ENCODE measurements at places on chromosomes 12 and 14. TPM values are rescaled to one million over a fixed set of nuclear protein-coding genes. Genes with fewer than 3 reads are reported as not detected.

GPR137C gene
- polyA plus RNA-seq, result 4.2 TPM

DNA sequence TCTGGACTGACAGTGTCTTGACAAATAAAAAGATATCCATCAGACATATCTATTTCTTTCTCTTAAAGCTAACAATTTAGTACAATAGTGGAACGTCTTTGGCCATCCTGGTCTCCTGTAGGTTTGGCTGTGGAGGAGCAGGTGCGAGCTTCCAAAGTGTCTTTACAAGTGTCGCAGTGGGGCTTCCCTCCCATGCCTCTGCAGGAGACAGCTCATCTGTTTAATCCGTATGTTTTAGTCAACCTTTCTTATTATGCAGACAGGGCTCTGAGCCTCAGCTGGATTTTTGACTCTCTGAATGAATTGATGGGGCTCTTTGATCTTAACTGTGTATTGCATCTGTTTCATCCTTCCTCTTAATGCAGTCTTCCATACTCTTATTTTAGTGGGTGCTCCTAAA lies 57.5 kb downstream of the RMST start:
- DNase-seq, result no peak

CIROP gene
- polyA plus RNA-seq, result not detected

GRCh38 chr14:104221636-104222369 lies 83.4 kb downstream of the KIF26A start:
- DNase-seq, result no peak

SLC7A7 gene
- polyA plus RNA-seq, result 25.7 TPM

GRCh38 chr12:104565606-104566243 lies 109.0 kb downstream of the CHST11 start:
- DNase-seq, result no peak

- peak; percentile 26 for DNase-seq
Observed at GRCh38 chr14:63032641-63033040, 12.6 kb downstream of the KCNH5 start.

CD163L1 gene
- 7.4 TPM for polyA plus RNA-seq

DNA sequence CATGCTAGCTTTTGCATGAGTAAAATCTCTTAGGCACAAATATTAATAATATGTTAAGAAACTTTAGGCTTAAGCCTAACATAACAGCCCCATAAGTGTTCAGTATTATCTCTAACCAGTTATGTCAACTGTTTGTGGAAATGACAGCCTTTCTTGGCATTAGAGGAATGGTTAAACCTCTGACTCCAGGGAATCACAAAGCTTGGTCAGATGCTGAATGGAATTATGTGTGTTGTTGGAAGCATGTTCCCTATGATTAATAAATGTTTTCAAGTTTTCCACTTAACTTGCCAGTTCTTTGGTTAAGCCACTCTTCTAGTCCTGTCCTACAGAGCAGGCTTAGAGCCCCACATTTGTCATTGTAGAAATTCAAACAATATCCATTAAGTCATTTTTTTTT lies 17.0 kb downstream of the PSEN1 start:
- peak; percentile 29 for DNase-seq

DNA sequence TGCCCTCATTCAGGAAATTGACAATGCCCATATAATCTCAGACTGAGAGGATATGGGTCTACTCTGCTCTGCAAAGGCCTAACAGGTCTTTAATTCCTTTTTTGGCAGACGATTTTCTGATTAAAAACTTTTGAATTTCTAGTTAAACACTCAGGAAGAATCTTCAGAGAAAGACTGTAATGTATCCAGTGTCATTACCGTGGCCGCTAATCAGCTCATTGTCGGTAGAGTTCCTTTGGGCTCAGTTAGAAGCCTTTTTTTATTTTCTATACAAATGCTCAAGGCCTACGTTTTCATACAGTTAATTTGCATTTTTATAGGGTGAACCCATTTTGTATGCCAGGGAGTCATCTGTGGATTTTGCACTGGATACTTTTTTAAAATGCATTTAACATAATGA lies 549.9 kb downstream of the RPS29 start:
- no peak for DNase-seq

DNA sequence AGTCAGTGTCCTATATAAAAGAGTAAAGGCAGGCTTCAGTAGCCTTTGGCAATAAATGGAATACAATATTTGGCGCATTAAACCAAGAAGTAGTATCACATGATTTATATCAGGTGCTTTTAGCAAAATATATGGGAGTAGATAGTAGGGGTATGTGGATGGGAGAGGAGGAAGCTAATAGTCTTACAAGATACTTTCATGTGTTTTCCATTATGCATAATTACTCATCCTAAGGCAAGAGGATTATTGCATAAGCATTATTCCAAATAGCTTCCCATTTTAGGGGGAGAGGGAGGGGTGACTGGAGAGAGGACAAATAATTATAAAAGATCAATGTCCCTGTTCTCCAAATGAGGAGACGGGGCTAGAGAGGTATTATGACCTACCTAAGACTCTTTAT lies 104.3 kb downstream of the DUSP6 start:
- no peak for DNase-seq

GRCh38 chr14:76768671-76769500 lies 7.6 kb downstream of the VASH1 start:
- DNase-seq, result no peak

DNA sequence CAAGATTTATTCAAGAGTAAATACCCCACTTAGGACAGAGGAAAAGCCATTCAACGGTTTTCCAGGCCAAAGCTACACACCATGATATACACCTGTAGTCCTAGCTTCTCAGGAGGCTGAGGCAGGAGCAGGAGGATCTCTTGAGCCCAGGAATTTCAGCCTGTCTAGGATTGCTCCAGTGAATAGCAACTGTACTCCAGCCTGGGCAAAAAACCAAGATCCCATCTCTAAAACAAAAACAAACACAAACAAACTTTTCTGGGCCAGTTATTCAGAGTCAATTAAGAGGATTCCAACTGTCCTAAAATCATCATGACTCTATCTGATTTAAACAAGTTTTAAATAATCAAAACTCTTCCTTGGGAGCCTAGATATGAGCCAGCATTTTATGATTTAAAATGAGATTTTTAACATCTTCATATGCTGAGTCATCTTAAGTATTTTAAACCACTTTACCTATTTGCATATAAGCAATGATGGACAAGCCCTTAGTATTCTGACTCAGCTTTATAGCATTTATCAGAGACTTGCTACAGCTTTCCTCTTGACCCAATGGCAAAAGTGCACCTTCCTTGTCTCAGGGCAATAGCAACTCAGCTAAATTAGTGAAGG lies 77.1 kb downstream of the KCNMB4 start:
- DNase-seq, result peak; percentile 8

DNA sequence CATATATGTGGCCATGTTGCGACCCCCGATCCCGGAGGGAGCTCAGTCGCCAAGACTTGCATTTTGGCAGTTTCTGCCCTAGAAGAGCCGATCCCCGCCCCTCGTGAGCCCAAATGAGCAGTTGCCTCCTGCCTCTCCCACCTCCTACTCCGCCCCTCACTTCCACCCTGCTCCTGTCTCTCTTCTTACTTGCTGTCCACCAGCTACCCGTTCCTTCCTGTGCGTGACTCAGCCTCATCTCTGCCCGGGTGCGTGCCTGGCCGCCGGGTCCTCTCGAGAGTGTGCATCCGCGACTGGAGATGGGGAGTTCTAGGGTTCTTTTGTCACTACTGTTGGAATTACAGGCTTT lies 585 bp downstream of the GPATCH2L start:
- peak; percentile 11 for DNase-seq

- DNase-seq, result no peak
Observed at GRCh38 chr14:80381807-80382363, 170.6 kb upstream of the DIO2 start.

REM2 gene
- 0.24 TPM for polyA plus RNA-seq

STON2 gene
- polyA plus RNA-seq, result 16.6 TPM

DNA sequence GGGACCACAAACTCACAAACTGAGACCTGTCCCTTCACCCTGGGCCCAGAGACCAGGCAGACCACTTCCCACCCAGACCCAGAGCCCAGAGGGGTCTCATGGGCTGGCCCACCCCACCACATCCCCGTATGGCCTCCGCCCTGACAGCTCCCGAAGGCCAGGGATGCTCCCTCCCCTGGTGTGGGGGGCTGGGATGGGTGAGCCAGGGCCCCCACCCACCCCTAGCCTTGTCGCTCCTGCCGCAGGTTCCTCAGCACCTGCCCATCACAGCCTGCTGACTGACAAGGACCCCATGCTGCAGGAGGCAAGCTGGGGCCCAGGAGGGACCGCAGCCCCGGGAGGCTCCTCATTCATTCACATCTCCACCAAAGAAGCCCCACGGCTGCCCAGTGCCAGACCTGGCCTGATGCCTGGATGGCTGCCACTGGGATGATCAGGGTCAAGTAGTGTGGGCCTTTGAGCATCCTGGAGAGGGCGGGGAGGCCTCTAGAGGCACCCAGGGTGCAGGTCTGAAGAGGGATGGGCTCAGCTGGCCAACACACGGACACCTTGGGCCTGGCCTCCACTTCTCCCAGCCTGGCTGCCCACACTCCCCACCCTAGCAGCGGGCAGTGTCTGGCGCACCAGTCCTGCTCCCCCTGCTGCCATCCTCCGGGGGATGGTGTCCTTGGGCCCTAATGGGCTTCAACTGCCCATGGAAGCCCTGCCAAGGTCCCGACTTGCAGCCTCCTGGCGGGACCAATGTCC lies 24.7 kb upstream of the GPR132 start:
- DNase-seq, result no peak

GRCh38 chr12:81800298-81801148 lies 41.4 kb upstream of the PPFIA2 start:
- no peak for DNase-seq

DNA sequence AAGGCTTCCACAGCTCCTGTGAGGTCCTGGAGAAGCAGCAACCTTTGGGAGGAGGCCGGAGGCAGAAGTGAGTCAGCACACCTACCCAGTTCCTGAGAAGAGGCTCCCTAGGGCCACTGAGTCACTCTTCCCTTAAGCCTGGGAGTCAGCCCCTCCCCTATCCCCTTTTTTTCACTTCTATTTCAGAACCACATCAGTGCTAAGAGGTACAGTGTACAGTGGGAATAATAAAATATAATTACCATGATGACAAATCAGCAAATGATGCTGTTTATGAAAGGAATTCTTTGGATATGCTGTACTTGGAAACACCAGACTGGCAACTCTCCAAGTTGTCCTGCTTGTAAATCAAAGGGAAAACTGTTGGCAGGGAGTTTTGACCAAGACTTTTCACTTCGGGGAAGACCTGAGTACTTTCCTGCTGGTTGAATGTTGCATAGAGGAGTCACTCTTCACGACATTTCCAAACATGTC lies 7.8 kb upstream of the TBPL2 start:
- DNase-seq, result no peak

Measured in forelimb muscle (tissue), 1 donor.